ENCODE measurements at places on chromosomes 12 and 14.

DNA sequence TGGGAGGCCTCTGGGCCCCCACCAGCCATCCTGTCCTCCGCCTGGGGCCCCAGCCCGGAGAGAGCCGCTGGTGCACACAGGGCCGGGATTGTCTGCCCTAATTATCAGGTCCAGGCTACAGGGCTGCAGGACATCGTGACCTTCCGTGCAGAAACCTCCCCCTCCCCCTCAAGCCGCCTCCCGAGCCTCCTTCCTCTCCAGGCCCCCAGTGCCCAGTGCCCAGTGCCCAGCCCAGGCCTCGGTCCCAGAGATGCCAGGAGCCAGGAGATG is 729 bp upstream of the GAPDH start:
- no peaks in the 10 kb centered on the region for H3K27me3 ChIP-seq
- H3K4me3 ChIP-seq: peak overlapping the region; percentile 81
- H3K4me1 ChIP-seq: peaks cover 56% of the 10 kb centered on the region

DNA sequence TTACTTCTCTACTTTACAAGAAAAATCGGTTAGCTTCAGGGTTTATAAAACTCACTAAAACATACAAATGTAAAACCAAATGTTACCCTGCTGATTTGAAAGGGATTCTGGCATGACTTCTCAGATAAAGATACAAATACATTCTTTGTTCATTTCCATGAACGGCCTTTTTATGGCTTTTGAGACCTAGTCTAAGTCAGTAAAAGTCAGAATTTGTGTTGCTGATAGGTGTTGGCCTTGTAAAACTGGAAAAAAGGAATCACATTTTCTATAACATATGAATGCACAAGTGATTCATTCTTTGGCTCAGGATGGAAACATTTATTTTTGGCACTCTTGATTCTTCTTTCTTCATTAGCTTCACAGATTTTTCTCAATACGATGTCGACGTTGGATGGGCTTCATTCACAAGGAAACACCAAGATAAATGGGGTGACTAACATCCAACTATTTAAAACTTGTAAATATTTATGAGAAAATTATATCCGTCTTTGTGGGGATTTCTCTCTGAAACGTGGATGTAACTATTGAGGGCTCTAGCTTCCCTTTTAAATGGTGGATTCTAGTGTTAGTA is 27.0 kb upstream of the CPM start:
- no peak for DNase-seq
- H3K4me1 ChIP-seq: peaks cover 3% of the 10 kb centered on the region
- H3K27ac ChIP-seq: no peak overlapping the region
- H3K27me3 ChIP-seq: no peaks in the 10 kb centered on the region
- H3K36me3 ChIP-seq: no peaks in the 10 kb centered on the region

- H3K4me1 ChIP-seq: no peaks in the 10 kb centered on the region
- H3K36me3 ChIP-seq: no peaks in the 10 kb centered on the region
- DNase-seq: no peak
These were observed 146.3 kb downstream of the PDE3A start for GRCh38 chr12:20514598-20514997.

DNA sequence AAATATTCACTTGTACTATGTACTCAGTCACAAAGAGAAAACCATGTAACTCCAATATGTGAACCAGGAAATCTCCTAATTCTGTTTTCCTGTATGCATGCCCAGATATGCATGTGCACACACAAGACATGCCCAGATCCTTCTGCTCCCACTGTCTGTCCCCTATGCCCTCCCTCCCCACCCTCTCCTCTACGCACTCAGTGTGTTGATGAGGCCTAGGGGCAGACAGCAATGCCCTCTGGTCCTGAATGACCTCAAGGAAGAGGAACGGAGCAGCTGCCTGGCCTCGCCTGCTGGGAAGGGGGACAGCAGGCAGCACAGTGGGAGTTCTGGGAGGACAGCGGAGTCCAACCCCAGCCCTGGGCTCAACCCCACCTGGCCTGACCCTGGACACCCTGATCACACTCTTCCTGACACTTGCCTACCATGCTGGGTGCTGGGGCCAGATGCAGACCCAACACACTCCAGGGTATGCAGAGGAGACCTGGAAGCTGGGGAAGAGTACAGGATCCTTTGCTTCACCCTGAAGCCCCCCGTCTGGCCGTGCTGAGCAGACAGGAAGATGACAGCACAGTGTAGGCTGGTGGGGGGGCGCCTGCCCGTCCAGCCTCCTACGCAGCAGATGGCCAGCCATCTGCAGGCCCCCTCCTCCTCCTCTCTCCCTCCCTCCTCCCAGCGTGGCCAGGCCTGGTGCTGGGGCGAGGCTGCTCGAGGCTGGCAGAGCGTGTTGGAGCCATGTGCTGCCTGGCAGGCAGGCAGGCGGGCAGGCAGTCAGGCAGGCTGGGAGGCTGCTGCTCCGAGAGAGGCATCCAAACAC is 106.6 kb upstream of the NCOR2 start:
- H3K27me3 ChIP-seq: no peaks in the 10 kb centered on the region
- H3K36me3 ChIP-seq: no peaks in the 10 kb centered on the region
- no peak for DNase-seq

DNA sequence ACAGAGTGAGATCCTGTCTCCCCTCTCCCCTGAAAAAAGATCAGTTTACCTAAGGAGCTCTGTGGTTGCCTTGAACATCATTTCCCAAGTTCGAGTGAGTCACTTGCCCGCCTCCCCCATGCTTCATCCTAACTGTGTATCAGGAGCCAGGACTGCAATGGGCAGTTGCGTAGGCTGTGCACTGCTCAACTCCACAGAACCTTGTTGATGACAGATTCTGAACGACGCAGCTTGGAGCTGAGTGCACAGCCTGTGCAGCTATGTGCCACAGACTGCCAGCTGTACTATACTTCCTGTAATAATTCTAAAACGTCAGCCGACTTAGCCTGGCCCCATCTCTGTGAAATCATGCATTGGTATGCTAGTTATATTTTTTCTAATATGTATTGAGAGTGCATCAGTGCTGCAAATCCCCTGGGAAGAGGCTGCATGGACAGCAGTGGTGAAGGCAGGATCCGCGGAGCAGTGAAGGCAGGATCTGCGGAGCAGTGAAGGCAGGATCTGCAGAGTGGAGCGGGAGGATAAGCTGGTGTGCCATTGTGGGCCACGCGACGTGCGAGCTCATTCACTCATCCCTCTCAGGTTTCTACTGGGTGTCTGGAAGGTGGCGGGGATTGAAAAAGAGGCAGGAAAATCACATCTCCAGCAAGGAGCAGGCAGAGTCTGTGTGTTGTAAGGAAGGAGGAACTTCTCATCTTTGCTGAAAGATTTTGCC is 80.8 kb downstream of the GALNT9 start:
- no peak overlapping the region for H3K4me3 ChIP-seq
- no peak for DNase-seq
- H3K27me3 ChIP-seq: no peaks in the 10 kb centered on the region
- no peak overlapping the region for H3K27ac ChIP-seq
- H3K36me3 ChIP-seq: no peaks in the 10 kb centered on the region
- H3K4me1 ChIP-seq: no peaks in the 10 kb centered on the region

DNA sequence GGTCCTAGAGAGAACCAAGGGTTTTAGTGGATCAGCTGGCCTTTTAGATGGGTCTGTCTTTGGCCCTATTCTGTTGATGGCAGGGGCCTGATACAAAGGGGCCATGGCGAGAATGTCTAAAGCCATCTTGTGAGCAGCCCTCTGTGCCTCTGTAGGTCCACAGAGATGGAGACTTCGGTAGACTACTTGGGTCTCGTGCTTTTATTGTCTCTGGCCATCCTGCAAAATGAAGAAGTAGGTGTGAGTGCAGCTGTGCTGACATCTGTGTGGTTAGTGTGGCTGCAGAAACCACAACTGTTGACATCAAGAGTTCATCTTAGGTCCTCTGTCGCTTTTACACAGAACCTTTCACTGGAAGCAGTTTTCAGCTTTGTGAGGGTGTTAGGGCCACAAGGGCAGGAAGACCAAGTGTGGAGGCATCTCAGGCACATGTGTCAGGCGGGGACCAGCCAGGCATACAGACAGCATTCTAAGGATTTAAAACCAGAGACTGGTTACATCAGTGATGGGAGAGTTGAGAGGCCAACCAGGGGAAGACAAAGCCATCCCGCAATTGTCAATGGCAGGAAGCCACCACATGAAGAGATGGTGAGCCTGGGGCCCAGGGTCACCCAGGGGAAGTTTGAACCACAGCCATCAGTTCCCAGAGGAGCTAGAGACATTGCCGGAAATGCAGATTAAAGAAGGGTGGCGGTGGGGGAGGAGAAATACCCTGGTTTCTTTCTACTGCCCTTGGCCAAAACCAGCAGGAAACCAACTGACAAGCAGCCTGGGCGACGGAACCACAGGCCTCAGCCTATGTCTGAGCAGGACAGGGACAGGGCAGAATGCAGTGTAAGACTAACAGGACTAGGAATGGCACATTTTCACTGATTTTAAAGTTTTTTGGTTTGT is 13.0 kb upstream of the TPCN1 start:
- H3K4me1 ChIP-seq: peaks cover 47% of the 10 kb centered on the region
- H3K36me3 ChIP-seq: no peaks in the 10 kb centered on the region
- no peak overlapping the region for H3K4me3 ChIP-seq
- H3K27me3 ChIP-seq: no peaks in the 10 kb centered on the region
- peak overlapping the region; percentile 40 for H3K27ac ChIP-seq

- no peak overlapping the region for H3K4me3 ChIP-seq
- H3K4me1 ChIP-seq: peaks cover 29% of the 10 kb centered on the region
- DNase-seq: no peak
- no peaks in the 10 kb centered on the region for H3K36me3 ChIP-seq
- no peak overlapping the region for H3K27ac ChIP-seq
- H3K27me3 ChIP-seq: no peaks in the 10 kb centered on the region
These were observed 47.6 kb downstream of the ADIPOR2 start for GRCh38 chr12:1738446-1738845.

- no peak overlapping the region for H3K27ac ChIP-seq
- H3K4me1 ChIP-seq: no peaks in the 10 kb centered on the region
- no peaks in the 10 kb centered on the region for H3K27me3 ChIP-seq
These were observed 42.0 kb downstream of the KCNK13 start for GRCh38 chr14:90103808-90104207.

DNA sequence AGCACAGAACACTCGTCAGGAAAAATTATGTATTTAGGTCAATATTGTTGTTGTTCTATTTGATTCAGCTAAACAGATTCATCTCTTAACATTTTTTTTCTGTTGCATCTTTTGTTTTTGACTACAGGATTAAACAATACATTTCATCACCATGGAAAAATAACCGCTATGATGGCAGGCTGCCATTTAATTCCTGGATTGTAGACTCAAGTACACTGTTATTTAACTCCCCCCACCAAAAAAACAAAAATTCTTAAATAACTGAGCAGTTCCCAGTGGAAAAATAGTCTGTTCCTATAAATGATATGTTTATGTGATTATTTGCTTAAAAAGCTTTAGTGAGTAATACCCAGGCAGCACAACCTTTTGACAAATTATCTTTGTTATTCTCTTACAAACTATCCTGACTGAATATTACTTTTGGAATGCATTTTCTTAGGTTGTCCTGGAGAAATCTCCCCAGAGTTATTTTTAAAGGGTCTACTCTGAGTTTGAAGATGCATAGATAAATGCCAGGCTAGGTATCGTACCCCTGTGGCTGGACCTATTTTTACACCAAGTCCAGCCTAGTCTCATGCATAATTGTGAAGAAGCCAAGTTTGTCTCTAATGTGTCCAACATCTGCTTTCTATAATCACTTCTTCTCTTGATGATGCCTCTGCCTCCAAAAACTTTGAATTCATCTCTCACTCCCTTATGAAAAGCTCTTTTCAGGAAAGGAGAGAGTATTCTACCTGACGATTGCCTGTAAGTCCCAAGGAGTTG is 3.7 kb downstream of the KERA start:
- no peak overlapping the region for H3K27ac ChIP-seq
- H3K4me3 ChIP-seq: no peak overlapping the region
- H3K4me1 ChIP-seq: no peaks in the 10 kb centered on the region
- DNase-seq: no peak
- H3K27me3 ChIP-seq: no peaks in the 10 kb centered on the region

Measured in CD4-positive, alpha-beta memory T cell (primary cell).